ENCODE measurements at places on chromosomes 12 and 14.

- no peak for DNase-seq
Measured at GRCh38 chr12:77493302-77494168, 337.2 kb upstream of the NAV3 start.

DNA sequence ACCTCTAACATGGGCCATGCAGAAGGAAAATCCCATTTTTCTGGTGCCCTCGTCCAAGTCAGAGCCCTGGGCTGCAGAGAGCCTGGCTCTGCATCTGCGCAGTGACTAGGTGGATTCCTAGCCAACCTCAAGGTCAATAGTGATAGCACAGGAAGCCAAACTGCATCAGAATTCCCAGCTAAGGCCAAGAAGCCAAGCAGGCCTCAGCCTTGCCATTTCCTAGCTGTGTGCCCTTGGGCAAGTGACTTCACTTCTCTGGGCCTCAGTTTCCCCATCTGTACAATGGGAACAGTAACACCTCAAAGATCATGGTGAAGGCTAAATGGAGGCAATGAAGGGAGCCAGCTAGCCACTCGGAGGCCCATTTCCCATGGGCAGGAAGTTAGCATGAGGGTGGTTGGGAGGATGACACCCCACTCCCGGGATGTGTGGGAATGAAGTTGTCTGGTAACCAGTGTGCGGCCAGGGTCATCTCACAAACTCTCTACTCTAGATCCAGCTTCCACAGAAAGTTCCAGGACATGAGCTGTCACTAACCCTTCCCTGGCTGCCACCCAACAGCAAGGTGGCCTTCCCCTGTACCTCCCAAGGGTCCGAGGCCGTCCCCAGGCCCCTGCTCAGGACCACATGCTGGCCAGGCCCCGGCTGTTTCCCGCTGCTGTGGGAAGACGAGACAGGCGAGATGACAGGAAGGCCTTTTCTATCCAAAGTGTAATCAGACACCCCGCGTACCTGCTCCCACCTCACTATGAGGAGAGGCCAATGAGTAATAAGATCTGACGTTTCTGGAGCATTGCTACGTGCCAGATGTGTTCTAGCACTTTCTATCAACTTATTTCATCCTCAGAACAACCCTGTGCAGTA is 125.7 kb downstream of the SCARB1 start:
- no peak for DNase-seq

GRCh38 chr12:49904601-49905000 is 901 bp upstream of the FAIM2 start:
- DNase-seq: no peak

DNA sequence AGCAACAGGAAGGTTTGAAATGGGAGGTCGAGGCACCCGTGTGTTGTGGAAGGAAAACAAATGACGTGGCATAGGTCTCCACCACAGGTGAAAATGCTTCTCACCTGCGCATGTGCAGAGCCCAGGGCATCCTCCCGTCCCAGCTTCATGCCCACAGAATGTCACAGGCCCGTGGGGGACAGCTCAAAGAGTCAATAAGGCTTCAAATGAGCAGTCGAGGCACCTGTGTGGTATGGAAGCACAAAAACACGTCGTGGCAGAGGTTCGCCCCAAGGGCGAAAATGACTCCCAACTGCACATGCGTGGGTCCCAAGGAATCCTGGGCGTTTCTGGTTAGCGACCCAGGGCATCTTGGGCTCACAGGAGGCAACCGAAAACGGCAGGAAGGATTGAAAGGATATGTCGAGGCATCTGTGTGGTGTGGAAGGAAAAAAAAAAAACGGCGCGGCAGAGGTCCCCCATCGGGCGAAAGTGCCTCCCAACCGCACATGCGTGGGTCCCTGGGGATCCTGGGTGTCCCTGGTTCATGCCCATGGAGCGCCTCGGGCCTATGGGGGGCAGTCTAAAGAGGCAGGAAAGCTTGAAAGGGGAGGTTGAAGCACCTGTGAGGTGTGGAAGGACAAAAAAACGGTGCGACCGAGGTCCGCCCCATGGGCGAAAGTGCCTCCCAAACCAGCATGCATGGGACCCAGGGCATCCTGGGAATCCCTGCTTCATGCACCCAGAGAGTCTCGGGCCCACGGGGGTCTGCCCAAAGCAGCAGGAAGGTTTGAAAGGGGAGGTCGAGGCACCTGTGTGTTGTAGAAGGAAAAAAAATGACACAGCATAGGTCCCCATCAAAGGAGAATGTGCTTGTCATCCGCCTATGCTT is 578.5 kb downstream of the ALG10 start:
- no peak for DNase-seq

- no peak for DNase-seq
Measured at GRCh38 chr12:54431911-54432814, 13.1 kb upstream of the ITGA5 start.

GRCh38 chr12:18979401-18980126 is 150.0 kb upstream of the PLEKHA5 start:
- DNase-seq: no peak

DNA sequence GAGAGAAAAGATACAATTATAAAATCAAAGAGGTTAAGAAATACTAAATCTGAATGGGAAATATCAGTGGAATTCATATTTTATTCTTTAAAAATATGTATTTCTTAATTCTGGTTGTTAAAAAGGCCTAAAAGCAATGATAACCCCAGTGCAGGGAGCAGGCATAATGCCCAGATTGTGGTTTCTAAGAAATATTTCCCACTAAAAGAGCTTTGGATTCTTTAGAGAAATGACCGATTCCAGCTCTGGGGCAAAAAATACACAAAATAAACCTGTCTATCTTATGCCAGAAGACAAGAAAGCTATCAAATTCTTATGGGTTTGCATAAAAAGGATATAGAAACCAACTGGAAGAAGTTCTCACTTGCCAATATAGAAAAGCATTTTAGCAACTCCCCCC is 71.6 kb downstream of the PDE6H start:
- DNase-seq: no peak

GRCh38 chr14:93150227-93151208 is 34.2 kb downstream of the MOAP1 start:
- DNase-seq: no peak

GRCh38 chr14:23164250-23164649 is 19.2 kb downstream of the SLC7A8 start:
- DNase-seq: no peak

DNA sequence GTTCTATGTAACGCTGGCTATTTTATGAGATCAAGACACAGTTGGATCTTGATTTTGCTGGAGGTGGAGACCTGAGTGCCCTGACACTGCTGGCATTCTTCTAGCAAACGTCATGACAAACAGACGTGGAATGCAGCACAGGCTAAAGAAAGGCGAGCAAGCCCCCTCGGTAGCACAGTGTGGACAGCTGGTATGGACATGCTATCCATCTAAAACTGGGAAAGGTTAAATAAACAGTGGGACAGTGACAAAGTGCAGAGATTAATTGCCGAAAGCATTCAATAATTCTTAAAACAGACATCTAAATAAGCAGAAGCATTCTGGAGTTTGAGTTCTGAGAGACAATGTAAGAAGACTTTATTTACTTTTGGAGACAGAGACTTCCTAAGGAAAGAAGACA is 237.2 kb downstream of the FBXL14 start:
- DNase-seq: no peak

DNA sequence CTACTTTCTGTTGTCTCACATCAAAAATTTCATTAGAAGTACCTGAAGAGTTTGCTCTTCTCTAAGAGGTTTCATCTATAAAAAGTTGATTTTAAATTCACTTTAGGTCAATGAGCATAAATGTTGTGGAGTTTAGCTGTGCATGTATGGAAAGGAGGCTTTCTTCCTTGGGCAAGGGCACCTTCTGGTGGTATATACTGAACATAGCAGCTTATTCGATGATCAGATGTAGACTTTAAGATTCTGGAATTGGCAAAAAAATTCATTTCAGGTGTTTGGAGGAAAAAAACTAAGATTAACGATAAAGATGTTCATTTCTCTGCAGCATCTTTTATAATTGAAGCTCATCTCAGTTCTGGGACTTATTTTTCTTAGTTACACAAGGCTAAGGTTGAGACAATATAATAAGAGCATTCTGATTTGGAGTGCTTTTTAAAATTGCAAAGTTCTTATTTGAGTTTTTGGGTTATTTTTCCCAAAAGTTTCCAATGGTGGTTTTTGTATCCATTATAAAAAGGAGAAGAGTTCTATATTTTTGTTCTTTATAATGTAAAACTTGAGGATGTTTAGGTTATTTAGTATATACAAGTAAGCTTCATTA is 46.8 kb downstream of the TMEM117 start:
- DNase-seq: no peak

DNA sequence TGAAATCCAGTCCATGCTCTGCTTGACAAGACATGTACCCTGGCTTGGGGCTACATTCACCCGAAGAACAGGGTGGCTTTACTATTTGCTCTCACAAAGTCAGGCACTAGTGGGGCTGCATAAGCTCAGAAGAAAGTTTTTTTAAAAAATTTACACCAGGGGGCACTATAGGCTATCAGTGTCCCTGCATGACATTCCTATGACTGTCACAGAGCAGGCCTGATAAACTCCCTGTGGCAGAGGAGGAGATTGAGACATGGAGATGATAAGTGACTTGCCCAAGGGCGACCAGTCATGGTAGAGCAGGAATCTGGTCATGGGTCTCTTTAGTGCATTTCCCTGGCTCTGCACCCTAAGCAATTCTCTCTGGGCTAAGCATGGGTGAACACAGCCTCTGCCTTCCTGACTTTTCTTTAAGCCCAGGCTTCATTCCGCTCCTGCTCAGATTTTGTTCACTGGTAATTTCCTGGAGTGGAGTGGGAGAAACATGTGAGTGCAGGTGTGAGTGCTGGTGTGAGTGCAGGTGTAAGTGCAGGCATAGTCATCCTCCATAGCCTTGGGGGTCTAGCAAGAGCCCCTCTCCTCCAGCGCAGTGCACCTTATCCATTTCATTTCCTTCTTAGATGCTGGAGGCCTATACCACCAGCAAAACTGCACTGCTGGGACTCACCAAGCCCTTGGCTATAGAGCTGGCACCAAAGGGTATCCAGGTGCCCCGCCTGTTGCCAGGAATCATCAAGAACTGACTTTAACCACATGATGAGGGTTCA is 91.6 kb downstream of the DHRS2 start:
- no peak for DNase-seq

- DNase-seq: no peak
Measured at GRCh38 chr14:65949711-65950516, 536.3 kb upstream of the CCDC196 start.

- no peak for DNase-seq
Measured at GRCh38 chr12:6852651-6853354, 853 bp downstream of the USP5 start.

GRCh38 chr12:125228519-125229260 is 163.5 kb downstream of the AACS start:
- DNase-seq: no peak
